ENCODE measurements at places on chromosomes 2 and 18.

DNA sequence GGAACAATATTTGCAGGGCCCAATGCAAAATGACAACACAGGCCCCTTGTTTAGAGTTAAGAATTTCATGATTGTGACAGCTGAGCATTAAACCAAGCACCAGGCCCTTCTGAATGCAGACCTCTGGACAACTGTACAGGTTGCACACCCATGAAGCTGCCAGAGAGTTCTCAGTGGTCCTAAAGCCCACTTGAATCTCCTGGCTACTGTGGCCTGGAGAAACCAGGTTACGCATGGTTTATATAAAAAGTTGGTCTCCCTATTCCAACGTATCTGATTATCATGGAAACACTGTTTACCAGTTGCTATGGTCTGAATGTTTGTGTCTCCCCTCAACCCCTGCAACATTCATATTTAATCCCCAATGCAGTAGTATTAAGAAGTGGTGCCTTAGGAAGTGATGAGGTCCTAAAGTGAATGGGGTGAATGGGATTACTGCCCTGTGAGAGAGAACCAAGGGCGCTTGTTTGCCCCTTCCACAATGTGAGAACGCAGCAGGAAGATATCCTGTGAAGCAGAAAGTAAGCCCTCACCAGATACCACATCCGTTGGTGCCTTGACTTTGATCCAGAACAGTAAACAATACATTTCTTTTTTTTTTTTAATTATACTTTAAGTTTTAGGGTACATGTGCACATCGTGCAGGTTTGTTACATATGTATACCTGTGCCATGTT lies 48.0 kb upstream of the ANXA4 start:
- DNase-seq = no peak

GRCh38 chr2:191935247-191935646 lies 88.4 kb upstream of the CAVIN2 start:
- DNase-seq = no peak

- no peak for DNase-seq
These were observed 579 bp upstream of the EMX1 start for GRCh38 chr2:72916743-72917137.

GRCh38 chr2:158346032-158346431 lies 110.5 kb downstream of the CCDC148 start:
- no peak for DNase-seq

DNA sequence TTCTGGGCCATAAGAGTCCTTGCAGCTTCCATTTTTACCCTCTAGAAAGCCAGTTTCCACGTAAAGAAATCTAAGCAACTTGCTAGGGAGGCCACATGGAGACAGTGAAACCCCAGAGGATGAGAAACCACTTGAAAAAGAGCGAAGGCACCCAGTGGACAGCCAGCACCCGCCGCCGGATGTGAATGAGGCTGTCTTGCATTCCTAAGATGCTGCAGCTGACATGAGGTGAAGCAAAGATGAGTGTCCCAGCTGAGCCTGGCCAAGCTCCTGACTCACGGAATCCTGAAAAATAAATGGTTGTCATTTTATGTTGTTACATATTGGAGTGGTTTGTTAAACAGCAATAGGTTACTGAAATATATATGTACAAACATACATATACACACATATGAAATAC lies 65.9 kb upstream of the STPG4 start:
- DNase-seq = no peak

- DNase-seq = no peak
These were observed 799.2 kb upstream of the RAB6C start for GRCh38 chr2:129180124-129180716.

- DNase-seq = no peak
These were observed 501 bp downstream of the RETREG2 start for GRCh38 chr2:219178377-219179175.

- DNase-seq = no peak
These were observed 169.6 kb downstream of the FMNL2 start for GRCh38 chr2:152504618-152505017.

DNA sequence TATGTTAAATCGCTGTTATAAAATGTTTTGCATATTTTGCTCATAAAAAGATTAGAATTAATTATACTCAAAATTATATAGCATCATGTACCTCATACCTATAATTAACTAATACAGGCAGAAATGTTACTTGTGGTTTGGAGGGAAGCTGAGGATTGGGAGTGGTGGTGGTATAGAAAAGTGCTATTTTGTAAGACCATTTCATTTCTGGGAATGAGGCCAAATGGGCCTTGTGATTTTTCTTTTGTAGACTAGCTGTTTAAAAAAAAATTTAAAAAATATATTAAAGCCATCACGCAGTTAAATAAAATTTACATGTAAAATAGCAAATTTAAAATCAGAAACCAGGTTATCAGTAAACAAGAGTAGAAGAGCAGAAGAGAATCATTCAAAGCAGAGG lies 560.8 kb upstream of the FAM98A start:
- no peak for DNase-seq
